ENCODE measurements at places on chromosomes 6 and 20.

GRCh38 chr6:106256201-106256968 lies 69.2 kb downstream of the ATG5 start:
- DNase-seq: no peak

- DNase-seq: no peak
These were observed 18.1 kb upstream of the OSER1 start for GRCh38 chr20:44228465-44229258.

GRCh38 chr6:113328886-113329381 lies 528.2 kb upstream of the MARCKS start:
- no peak for DNase-seq

DNA sequence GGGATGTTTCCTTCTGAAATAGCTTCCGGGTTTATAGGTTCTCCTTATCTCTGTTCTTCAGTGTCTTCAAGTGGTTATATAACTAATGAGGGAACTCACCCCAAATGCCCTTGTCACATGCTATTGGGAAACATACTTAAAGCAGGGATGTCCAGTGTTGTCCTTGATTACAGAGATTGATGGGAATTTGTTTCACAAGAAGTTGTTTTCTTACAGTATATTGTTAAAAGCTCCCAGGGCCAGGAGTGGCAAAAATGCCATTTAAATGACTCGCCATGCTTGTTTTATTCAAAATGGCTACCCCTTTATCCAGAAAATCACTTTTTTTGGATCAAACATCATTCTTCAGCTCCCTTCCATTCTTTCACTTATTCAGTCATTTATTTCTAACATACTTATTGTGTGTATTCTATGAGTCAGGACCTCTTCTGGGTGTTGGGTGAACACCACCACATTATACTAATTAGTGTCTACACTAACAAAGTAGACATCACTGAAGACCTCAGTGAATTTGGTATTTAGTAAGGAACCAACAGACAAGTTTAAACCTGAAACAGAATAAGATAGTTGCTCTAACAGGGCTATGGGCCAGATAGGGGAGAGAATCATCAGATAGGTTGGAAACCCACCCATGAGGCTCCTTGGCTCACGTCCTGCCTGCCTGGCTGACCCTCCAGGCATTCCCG lies 791.1 kb downstream of the MAFB start:
- no peak for DNase-seq

GRCh38 chr6:5173810-5174209 lies 86.9 kb downstream of the LYRM4 start:
- no peak for DNase-seq

DNA sequence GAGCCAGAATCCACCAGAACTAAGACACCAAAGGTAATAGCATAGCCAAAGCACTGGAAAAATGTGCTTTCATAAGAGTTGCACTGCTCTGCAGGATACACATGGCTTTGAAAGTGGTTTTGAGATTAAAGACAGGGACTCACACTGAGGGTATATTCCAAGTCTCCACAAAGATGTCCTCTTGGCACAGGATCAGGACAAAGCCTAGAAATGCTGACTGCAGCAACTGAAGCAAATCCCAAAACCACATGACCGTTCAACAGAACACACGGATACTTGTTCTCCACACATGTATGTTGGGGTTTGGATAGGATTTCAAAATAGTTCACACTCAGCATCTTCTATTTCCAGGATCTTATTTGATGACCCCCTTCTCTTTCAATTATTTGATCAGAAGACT lies 364.3 kb upstream of the HSF2 start:
- DNase-seq: no peak

- no peak for DNase-seq
These were observed 119.6 kb upstream of the RNF24 start for GRCh38 chr20:4134861-4135379.

GRCh38 chr6:117776441-117776840 lies 101.2 kb downstream of the NUS1 start:
- DNase-seq: no peak

DNA sequence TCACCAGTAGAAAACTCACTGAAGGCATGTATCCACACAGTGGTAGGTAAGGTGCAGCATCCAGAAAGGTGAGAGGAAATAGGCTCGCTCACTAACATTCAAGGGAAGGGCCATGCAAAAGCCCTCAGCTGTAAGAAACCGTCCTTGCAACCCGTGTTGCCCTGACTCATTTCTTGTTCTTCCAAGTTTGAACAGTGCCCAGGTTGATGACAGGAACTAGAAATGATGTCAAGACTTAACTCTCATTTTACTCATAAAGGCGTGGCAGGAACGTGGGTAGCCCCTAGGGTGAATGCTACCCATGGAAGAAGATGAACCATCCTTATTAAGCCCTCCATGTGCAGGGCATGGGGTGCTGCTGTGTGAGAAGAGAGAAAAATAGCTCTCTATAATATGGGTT lies 187.6 kb downstream of the CD83 start:
- no peak for DNase-seq

- no peak for DNase-seq
These were observed 83.9 kb downstream of the SAMD3 start for GRCh38 chr6:130138909-130139242.

DNA sequence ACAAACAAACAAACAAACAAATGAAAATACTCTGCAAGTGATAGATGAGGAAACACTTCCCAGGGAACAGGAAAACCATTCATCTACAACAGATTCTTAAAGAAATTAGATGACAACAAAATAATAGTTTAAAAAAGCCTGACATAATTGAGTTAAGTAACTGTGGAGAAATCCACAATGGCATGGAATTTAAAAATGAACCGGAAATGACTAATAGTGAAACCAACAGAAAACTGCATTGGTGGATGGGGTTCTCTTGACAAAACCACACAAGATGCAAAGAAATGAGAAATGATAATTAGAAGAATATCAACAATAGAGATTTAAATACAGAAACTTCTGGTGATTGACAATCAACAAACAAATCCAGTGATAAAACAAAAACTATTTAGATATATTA lies 785.6 kb downstream of the QKI start:
- DNase-seq: no peak
